Tibial artery (tissue), 4 donors: ENCODE measurements at places on chromosomes 4 and X.
A peak's percentile ranks its signal among the peaks of the same experiment; 100 is the strongest.

- DNase-seq: no peak
Observed at GRCh38 chr4:38985410-38986100, 46.7 kb downstream of the TMEM156 start.

DNA sequence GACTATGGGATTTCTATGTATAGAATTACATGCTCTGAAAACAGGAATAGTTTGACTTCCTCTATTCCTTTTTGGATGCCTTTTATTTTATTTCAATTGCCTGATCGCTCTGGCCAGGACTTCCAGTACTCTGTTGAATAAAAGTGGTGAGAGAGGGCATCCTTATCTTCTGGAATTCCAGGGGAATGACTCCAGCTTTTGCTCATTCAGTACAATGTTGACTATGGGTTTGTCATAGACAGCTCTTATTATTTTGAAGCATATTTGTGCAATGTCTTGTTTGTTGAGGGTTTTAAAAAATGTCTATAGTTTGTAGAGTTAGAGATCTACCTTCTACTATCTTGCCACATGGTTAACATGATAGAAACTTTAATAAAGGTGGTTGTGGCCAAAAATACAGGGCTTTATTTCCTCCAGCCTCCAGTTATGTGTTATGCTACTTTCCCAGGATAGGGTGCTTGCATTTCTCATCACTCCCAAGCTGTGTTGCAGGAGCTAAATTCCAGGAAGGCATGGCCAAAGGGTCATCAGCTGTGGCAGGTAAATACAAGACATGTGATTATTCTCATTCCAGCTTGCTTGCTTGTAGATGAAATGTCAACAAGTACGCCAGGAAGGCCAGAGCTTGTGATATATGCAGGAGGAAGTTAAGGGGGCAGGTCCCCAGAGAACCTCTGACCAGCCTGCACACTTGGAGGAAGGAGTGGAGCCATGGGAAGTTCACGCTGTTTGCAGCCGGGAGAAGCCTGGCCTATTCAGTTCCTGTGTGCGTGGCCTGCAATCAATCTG is 142.4 kb upstream of the CPXCR1 start:
- DNase-seq: no peak

- peak; percentile 45 for DNase-seq
Observed at GRCh38 chr4:3201718-3202702, 46.9 kb upstream of the MSANTD1 start.

- DNase-seq: no peak
Observed at GRCh38 chr4:141614878-141615586, 21.4 kb upstream of the IL15 start.

DNA sequence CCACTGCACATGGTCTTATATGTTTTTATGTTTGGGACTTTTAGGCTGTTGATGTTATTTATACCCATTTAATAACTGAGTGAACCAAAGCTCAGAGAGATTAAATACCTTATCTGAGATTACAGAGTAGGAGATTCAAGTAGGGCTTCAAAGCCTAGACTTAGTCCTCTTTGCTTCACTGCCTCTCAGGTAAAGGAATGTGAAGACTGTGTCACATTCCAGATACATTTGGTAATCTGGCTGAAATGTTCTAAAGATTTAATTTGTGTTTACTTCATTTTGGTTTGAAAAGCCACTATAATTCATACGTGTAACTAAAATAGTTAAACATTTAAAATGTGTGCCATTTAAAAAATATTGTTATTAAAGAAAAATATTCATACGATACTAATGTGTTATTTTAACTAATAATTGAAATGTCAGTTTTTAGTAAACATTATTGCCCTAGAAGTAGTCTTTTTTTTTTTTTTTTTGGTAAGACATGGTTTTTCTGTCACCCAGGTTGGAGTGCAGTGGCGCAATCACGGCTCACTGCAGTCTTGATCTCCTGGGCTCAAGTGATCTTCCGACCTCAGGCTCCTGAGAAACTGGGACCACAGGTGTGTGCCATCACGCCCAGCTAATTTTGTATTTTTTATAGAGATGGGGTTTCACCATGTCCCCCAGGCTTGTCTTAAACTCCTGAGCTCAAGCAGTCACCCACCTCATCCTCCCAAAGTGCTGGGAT is 54.3 kb downstream of the WWC2 start:
- no peak for DNase-seq

GRCh38 chrX:54427837-54428424 is 12.3 kb upstream of the TSR2 start:
- no peak for DNase-seq

GRCh38 chr4:125388613-125389012 is 73.9 kb downstream of the FAT4 start:
- DNase-seq: no peak

GRCh38 chrX:7574325-7574724 is 268.6 kb upstream of the VCX start:
- DNase-seq: no peak

DNA sequence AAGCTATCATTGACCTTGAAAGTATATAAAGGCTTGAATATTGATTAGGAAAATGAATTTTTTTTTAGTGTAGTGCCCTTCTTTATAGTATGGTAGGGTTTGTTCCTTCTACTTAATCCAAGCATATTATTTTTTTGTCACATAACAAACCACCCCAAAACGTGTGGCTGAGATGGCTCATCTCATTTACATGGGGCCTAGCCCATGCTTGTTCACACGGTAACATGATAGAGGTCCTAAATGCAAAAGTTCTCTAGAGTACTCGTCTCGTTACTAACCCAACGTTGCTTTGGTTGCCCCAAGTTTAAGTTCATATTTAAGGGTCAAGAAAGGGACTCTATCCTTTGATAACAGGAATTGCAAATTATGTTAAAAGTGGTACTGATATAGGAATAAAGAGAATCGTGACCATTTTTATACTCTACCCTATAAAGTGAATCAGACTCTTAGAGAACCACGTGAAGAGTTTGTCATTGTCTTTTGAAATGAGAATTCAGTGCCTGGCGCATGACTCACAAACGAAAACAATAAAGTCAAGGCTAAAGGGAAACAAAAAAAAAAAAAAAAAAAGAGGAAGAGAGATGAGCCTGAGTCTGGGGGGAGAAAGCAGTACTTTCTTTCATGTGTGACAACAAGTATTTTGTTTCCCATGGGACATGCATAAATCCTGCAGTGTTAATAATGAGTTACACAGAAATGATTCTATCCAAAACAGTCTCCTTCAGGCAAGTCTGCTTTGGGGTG is 402.8 kb upstream of the NWD2 start:
- DNase-seq: no peak

GRCh38 chr4:159248384-159249178 is 145.7 kb downstream of the RAPGEF2 start:
- DNase-seq: no peak

- DNase-seq: no peak
Observed at GRCh38 chr4:88737307-88737941, 39.8 kb upstream of the NAP1L5 start.

DNA sequence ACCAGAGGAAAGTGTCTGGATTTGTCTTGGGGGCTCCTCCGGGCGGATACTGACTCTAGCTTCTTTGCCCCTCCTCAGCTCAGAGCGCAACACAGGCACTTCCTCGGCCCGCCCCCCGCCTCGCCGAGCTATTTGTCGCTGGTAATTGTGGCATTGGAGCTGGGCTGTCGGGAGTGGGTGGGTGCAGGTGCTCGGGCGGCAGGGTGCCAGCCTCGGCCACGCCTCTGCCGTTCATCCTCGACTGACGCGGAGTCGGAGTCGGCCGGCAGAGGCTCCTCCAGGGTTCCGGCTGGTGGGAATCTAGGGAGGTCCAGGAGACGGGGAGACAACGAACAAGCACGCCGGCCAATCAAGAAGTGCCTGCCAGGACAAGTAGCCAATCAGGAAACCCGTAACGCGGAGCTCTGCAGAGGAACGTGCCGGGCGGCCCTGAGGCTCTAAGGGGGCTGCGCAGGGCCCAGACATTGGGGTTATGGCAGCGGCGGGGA is 3.9 kb upstream of the SYN1 start:
- peak; percentile 23 for DNase-seq

- DNase-seq: no peak
Observed at GRCh38 chrX:13015536-13016236, 28.7 kb downstream of the FAM9C start.

- DNase-seq: no peak
Observed at GRCh38 chr4:932713-933070, 432 bp downstream of the TMEM175 start.

- no peak for DNase-seq
Observed at GRCh38 chr4:24843096-24843495, 47.7 kb downstream of the SOD3 start.

DNA sequence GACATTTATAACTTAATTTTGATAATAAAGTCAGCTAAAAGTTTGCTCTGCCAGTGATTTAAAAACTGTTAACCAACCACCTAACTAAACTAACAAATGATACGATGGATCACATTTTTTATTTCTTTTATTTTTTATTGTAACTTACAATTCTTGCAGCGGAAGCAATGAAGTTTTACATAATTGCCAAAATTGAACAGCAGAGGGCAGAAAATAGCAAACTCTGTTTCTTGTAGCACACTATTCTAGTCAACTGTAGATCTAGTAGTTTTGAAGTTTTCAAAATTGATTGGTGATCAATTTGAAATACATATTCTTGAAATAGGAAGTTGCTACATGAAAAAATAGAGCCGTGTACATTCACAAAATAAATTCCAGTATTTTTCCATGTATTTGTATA is 2.8 kb upstream of the GRIA2 start:
- DNase-seq: no peak

DNA sequence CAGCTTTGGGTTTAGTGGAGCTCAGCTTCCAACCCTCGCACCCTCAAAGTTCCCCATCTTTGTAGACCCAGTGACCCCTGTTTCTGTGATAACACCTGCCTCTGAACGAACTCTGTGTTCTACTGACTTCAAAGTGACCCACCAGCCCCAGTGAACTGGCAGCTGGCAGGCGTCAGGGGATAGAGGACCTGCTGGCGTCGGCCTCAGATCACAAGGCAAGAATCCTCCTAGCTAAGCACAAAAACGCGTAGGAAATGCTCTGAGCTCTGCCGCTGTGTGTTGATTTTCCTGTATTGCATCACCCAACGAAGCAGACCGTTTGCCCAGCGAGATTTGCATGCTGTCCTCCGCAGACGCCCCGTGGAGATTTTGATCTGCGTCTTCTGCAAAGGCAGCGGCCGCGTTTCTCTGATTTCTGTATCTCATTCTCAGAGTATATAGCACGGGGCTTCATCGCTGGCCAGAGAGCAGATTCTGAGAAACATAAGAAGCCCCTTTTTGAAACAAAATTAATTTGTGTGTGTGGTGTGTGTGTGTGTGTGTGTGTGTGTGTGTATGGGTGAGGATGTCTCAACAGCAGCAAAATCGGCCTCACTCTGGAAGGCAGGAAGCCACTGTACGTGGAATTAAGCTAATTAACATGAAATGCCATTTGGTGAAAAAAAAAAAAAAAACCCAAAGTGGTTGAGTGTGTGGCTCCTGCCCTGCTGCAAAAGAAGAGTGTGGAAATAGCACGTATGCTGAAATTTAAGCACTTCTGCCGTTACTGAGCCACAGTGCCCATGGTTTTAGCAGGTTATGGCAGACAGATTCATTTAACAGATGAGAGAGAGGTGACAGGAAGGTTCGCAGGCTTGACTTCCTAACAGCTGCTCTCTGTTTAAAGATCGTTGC is 29.2 kb upstream of the ASMTL start:
- DNase-seq: peak; percentile 63

- peak; percentile 72 for DNase-seq
Observed at GRCh38 chr4:76752861-76753501, 145.0 kb downstream of the SOWAHB start.

DNA sequence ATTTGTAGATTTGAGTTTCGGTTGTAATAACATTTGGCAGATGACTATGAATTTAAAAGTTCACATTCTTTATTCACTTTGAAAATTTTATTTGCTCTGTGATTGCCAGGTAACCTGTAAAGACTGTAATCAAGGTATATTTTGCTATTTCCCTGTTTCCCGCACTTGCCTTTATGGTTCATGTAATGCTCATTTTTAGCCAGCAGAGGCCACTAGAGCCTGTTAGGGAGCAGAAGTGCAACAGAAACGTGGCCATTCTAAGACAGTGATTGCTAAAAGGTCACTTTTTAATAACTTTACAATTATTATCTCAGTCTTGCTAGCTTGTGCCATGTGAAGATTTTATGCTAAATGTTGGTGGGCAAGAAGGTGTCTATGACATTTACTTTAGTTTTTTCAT is 12.4 kb downstream of the YIPF6 start:
- no peak for DNase-seq

DNA sequence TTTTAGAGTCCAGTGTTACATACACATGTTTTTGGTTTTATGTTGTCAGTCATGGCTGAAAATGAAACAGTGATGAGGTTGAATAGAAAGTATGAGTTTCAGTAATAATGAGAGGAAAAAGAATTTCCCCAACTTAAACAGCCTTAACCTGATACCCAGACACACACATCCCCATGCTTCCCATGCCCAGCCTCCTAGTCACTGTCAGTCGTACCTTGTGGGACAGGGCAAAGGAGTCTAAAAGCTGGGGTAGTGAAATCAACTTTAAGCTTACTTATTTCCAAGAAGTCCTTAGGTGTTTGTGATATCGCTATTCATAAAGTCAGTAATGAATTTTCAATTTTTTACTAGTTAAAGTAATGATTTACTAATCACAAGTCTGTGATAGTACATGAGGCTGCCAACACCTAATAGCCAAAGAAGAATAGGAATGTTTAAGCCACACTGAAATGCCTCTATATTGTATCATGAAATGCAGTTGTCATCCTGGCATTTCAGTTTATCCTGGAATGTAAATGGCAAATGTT is 24.3 kb upstream of the GPR34 start:
- no peak for DNase-seq

DNA sequence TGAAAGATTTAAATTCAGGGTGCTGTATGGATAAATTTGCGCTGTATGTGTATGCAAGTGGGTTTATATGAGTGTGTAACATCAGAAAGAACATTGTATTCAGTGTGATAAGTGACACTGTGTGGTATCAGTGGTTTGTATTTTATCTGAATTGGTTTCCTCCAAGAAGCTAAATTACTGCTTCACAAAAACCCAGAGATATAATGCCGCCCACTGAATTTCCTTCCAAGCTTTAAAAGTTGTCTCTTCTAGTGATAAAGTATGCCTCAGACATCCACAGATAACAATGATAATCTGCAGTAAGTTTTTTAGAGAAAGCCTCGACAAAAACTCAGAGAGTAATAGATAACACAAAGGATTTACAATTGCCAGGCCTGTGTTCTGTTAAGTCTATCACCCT is 710.6 kb upstream of the HS3ST1 start:
- no peak for DNase-seq

GRCh38 chr4:119299741-119300100 is 22.2 kb downstream of the FABP2 start:
- DNase-seq: no peak

- no peak for DNase-seq
Observed at GRCh38 chr4:116688536-116688935, 396.8 kb downstream of the TRAM1L1 start.

GRCh38 chr4:33512397-33512796 is 2731.9 kb downstream of the ARAP2 start:
- no peak for DNase-seq
